Endodermal cell (in vitro differentiated cells): ENCODE measurements at places on chromosomes 5 and 9. TPM values are rescaled to one million over a fixed set of nuclear protein-coding genes. Genes with fewer than 3 reads are reported as not detected.

DNA sequence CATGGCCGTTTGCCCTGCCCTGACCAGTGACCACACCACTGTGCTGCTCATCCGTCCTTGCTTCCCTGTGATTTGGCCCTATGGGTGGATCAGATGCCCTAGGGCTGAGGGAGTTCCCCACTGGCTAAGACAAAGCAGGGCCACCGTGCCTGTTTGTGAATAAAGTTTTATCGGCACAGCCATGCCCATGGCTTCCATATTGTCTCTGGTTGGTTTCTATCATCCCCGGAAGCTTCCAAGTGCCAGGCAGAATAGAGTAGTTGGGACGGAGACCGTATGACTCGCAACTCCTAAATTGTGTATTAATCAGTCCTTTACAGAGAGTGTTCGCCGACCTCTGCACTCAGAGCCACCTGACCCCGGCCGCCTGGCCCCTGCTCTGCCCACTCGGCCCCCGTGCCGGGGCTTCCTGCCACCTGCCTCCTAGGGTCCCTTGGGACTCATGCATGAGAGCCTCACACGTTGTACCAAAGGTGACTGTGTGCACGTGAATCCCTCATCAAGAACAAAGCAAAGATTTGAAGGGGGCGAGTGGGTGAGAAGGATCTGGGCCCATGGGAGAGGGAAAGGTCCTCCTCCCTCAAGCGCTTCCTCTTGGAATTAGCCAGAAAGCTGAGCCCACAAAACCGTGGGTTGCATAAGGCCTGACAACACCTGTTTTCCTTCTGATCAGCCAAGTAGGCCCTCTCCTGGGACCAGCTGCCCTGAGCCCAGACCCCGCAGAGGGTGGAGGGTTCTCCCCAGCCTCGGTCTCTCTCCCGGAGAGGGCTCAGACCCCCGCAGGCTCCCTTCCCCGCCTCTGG lies 11.7 kb upstream of the FCN2 start:
- H3K4me1 ChIP-seq = no peaks in the 10 kb centered on the region
- DNase-seq = no peak
- no peak overlapping the region for H3K27ac ChIP-seq
- H3K36me3 ChIP-seq = no peaks in the 10 kb centered on the region

DNA sequence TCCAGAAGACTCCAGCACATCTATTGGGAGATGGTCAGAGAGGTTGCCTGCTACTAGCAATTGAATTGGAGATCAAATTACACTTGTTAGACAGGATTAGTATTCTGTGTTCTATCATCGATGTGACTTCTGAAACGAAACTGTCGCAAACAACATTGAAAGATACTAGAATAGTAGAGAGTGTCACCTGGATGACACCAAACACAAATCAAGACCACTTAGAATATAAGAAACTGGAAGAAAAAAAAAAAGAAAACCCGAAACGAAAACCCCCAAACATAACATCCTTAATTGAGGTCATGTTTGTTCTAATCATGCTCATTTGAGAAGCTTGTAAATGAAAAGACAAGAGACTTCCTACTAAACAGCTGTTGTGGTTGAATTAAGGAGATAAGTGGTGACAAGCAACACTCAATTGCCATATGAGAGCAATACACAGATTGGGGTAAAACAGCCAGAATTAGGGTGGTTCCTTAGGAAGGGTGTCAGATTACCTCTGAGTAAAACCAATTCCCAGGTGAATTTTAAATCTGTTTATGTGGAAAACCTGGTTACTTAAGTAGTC lies 97.6 kb downstream of the BASP1 start:
- H3K4me1 ChIP-seq = peaks cover 3% of the 10 kb centered on the region
- H3K27me3 ChIP-seq = no peaks in the 10 kb centered on the region
- H3K27ac ChIP-seq = no peak overlapping the region
- H3K36me3 ChIP-seq = no peaks in the 10 kb centered on the region
- H3K4me3 ChIP-seq = no peak overlapping the region

OR1Q1 gene
- total RNA-seq = not detected in 2 replicates

BTNL3 gene
- not detected in 2 replicates for total RNA-seq
